Activated effector memory CD4-positive, alpha-beta T cell treated with Interleukin-2 at 50 U/mL for 16 hours (primary cell): ENCODE measurements at places on chromosomes 11 and 22.

GRCh38 chr22:22773979-22774604, 113.5 kb upstream of the IGLL5 start:
- DNase-seq = no peak

DNA sequence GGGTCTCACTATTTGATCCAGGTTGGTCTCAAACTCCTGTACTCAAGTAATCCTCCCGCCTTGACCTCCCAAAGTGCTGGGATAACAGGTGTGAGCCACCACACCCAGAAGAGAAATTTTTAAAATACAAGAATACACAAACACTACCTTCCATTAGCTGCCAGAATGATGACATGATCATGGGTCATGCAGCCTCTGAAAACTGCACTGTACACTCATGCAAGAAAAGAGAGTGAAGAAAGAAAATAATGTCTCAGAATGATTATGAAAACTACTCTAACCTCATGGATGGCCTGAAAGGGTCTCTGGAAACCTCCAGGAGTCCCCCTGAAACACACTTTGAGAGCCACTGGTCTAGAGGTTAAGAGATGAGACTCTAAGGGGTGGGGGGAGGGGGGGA, 18.8 kb downstream of the VPS37C start:
- DNase-seq = no peak

DNA sequence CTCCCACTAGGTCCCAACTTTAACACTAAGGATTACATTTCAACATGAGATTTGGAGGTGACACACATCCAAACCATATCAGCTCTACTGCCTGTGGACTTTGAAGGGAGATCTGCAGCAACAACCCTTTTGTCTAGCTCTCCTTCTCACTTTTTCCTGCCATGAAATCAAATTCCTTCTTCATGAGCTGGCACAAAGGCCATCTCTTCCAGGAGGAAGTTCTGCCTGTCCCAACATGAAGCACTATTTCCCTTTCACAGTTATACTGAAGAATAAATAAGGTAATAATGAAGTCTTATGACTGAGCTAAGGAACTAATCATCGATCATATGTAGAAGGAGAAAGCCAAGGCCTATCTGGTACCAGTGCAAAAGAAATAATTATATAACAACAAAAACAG, 253.5 kb upstream of the TENM4 start:
- DNase-seq = no peak

GRCh38 chr11:73530109-73530508, 67.8 kb downstream of the FAM168A start:
- DNase-seq = no peak

DNA sequence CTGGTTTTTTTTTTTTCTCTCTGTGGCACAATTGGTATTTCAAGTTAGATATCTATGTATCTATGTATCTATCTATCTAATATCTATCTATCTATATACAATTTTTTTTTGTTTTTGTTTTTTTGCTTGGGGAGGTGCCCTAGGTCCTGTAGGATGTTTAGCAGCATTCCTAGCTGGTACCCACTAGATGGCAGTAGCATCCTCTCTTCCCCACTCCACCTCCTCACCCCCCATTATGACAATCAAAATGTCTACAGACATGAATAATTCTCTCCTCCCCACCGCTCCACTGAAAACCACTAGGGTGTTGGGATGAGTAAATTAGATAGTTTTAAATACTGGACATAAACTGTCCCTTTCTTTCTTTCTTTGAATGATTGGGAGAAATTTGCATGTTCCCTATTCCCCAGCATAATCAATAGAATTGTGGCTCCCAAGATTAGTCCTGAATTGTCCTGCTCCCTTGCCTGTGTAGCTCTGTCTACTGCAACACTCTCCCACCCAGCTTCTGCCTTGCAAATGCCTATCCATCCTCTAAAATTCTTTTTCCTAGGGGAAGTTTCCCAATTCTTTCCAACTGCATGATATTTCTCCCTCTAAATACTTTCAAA, 1152.4 kb downstream of the LRRC4C start:
- no peak for DNase-seq

DNA sequence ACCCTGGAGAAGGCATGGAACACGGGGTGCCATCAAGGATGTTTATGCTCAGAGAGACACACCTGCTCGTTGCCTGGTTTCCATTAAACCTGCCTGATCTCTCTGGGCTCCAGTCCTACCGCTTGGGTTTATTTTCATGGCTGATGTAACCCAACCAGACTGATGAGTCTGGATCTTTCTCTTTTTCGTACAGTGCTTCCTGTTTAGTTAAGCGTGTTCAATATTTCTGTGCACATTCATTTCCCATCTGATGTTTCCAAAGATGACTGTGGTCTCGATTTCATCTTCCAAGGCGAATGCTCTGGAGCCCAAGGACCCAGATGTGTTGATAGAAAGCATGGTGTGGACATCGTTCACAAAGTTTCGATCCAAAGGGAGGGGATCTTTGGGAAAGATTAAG, 84.3 kb downstream of the SNX19 start:
- DNase-seq = no peak
